ENCODE measurements at places on chromosomes 13 and 19. TPM values are rescaled to one million over a fixed set of nuclear protein-coding genes. Genes with fewer than 3 reads are reported as not detected.

GRCh38 chr19:29287061-29287460, 74.1 kb upstream of the UQCRFS1 start:
- H3K27ac ChIP-seq, result no peak overlapping the region
- no peaks in the 10 kb centered on the region for H3K27me3 ChIP-seq
- H3K36me3 ChIP-seq, result no peaks in the 10 kb centered on the region
- no peak overlapping the region for H3K4me3 ChIP-seq

DNA sequence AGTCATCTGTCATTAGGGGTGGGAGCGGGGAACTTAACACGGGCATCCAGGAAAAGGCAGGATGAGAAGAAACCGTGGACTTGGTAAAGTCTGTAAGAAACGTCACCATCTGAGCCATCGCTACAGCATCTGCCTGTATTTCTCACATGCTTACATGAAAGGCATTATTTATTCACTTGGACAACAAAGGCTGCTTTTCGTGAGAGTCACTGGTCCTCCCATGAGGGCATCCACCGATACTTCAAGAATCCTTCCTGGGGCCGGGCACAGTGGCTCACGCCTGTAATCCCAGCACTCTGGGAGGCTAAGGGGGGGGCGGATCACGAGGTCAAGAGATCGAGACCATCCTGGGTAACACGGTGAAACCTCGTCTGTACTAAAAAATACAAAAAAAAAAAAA, 16.1 kb downstream of the ZNF446 start:
- H3K4me1 ChIP-seq, result no peaks in the 10 kb centered on the region
- no peaks in the 10 kb centered on the region for H3K27me3 ChIP-seq
- no peak overlapping the region for H3K27ac ChIP-seq
- no peak for DNase-seq
- H3K4me3 ChIP-seq, result no peak overlapping the region
- no peaks in the 10 kb centered on the region for H3K36me3 ChIP-seq

GRCh38 chr13:30305456-30305970, 1.8 kb downstream of the KATNAL1 start:
- DNase-seq, result no peak
- H3K4me1 ChIP-seq, result peaks cover 11% of the 10 kb centered on the region
- peaks cover 3% of the 10 kb centered on the region for H3K36me3 ChIP-seq
- no peaks in the 10 kb centered on the region for H3K27me3 ChIP-seq
- H3K4me3 ChIP-seq, result peak overlapping the region; percentile 87
- H3K27ac ChIP-seq, result no peak overlapping the region

DNA sequence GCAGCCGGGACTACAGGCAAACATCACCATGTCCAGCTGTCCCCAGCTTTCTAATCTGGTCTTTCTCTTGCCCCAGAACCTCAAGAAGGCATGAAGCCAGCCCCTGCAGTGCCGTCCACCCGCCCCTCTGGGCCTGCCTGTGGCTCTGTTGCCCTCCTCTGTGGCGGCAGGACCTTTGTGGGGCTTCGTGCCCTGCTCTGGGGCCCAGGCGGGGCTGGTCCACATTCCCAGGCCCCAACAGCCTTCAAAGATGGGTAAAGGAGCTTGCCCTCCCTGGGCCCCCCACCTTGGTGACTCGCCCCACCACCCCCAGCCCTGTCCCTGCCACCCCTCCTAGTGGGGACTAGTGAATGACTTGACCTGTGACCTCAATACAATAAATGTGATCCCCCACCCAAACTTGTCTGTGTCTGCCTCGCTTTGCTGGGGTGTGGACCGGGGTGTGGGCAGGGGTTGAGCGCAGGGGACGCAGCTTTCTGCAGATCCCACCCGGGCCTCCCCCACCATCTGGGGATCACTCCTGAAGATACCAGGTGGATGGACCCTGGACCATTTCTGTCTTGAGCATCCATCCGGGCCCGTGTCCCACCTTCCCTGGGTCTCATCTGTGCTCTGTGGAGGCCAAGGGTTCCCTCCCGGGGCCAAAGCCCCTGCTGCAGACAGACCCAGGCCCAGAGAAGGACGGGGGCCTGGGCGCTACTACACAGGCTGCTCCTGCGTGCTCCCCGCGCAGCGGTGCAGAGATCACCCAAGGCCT, 15.3 kb downstream of the PRKCSH start:
- no peak overlapping the region for H3K4me3 ChIP-seq
- H3K36me3 ChIP-seq, result peaks cover 30% of the 10 kb centered on the region
- no peaks in the 10 kb centered on the region for H3K27me3 ChIP-seq
- no peak overlapping the region for H3K27ac ChIP-seq

GRCh38 chr19:48837051-48837524, 797 bp upstream of the HSD17B14 start:
- no peak overlapping the region for H3K27ac ChIP-seq
- peaks cover 2% of the 10 kb centered on the region for H3K27me3 ChIP-seq
- no peaks in the 10 kb centered on the region for H3K36me3 ChIP-seq
- H3K4me3 ChIP-seq, result peak overlapping the region; percentile 4

GRCh38 chr13:20221772-20222171, 10.3 kb downstream of the GJB6 start:
- H3K27me3 ChIP-seq, result no peaks in the 10 kb centered on the region
- no peaks in the 10 kb centered on the region for H3K4me1 ChIP-seq
- no peak overlapping the region for H3K27ac ChIP-seq
- H3K4me3 ChIP-seq, result no peak overlapping the region
- DNase-seq, result no peak

DNA sequence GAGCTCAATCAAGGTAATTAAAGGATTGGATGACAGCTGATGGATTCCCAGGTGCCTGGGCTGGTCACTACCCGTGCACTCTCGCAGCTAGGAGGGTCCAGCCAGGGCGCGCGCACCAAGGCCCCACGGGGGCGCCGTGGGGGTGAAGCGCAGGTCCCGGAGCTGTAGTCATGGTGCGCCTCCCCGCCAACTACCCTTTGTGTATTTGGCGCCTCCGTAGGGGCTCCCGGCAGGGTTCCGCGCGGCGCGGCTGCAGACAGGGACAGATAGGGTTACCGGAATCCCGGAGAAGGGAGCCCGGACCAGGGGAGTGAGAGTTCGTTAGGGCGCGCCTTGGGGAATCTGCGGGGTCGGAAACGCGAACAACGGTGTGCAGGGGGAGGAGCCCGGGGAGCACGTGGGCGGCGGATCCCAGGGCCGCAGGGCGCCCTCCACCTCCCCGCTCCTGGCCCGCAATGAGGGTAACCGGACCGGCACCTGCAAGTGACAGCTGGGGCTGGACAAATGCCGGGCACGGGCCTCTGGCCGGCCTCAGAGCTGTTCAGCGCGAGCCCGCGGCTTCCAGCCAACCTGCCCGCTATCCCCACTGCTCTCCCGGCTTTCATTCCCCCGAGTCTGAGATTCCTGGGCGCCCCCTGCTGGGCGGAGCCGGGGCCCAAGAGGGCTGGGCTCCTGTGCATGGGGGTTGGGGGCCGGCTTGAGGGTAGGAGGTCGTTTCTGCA, 3.4 kb upstream of the PRAM1 start:
- H3K36me3 ChIP-seq, result peaks cover 25% of the 10 kb centered on the region
- H3K4me3 ChIP-seq, result peak overlapping the region; percentile 62

The ZNRF4 gene
- total RNA-seq, result not detected

The TYK2 gene
- total RNA-seq, result 117 TPM

All from thymus (tissue), 14 donors.